ENCODE measurements at places on chromosomes 6 and 20.

GRCh38 chr6:87907521-87907920, 140.1 kb upstream of the SPACA1 start:
- DNase-seq, result peak; percentile 78

DNA sequence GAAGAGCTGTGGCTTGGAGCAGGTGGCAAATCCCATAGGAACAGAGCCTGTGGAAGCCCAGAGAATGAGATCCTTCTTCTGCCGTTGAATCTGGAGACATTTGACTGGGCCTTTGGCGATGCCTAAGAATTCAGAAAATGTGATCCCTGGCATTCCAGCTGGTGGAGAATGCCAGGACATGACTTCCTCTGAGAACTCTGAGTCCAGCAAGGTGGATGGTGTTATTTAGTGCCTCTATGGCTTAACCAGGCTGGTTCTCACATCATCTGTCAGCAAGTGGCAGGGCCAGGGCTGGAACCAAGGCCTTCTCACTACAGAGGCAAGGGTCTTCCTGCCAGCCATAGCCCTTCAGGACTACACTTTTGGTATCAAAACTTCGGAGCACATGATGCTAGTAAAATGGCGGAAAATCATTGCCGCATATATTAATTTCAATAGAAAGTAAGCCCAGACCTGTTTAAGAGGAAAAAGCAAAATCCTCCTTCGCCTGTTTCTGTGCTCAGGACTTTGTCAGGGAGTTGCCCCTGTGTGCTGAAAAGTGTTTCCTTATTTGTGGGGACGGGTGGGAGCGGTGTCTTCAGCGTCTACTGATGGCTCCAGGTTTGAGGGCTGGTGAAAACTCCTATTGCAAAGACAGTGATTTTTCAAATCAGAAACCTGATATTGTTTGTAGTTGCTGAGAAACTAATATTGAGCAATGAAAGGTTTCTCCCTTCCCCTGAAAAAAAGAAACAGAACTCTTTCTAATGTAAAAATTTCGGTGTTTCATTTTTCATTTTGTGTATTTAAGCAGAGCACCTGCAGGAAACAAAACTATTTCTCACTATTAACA, 23.9 kb downstream of the DUSP22 start:
- no peak for DNase-seq

DNA sequence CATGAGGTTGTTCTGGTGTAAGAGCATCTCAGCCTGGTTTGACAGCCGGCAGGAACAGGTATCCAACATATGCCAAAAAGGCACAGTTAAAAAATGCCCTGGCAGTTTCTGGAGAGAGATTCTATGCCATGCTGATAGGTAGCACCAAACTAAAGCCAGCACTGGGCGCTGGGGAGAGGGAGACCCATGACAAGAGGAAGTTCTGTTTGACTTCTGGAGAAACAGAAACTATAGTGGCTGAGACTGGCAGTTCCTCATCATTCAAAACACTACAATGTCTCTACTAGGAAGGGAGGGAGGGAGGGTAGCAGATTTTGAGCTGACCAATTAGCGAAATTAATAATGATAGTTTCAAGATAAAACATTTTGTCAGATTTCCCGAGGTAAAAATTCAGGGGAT, 174.1 kb downstream of the ADAT2 start:
- DNase-seq, result no peak

DNA sequence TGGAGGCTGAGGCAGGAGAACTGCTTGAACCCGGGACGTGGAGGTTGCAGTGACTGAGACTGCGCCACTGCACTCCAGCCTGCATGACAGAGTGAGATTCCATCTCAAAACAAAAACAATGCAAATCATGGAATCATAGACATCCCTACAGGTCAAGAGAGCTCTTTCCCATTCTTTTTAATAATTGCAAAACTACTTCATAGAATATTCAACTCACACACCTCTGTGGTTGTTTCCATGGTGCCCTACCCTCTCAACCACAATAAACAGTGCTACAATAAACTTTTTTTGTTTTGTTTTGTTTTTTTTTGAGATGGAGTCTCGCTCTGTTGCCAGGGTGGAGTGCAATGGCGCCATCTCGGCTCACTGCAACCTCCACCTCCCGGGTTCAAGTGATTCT, 11.8 kb upstream of the ADNP start:
- no peak for DNase-seq

DNA sequence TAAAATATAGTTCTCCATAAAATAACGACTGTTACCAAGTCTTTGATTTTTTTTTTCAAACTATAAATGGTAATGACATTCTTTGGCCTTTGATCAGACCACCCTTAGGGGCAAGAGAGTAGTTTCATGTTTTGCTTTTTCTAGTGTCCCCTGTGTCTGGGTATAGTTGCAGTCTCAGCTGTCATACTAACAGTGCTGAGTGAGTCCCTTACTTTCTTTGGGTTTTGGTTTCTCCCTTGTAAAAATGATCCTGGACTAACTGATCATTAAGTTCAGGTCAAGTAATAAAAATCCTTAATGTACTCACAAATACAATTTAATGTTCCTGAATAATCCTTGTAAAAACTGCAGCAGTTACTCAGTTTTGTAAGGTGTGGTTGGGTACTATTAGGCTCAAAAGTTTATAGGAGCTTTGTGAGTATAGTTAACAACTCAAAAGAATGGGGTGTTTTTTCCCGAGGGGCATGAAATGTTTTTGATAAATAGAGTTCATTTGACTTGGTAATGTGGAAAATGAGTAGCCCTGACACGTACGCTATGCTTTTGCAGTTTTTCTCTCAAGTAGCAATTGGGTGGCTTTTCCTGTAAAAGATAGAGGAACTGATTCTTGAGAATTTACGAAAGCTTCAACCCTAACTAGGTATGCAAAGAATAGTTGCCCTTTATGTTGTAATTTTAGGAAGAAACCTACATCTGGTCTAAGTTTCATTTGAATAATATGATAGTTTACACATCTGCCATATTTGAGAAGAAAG, 6.2 kb downstream of the PTPN1 start:
- DNase-seq, result no peak

DNA sequence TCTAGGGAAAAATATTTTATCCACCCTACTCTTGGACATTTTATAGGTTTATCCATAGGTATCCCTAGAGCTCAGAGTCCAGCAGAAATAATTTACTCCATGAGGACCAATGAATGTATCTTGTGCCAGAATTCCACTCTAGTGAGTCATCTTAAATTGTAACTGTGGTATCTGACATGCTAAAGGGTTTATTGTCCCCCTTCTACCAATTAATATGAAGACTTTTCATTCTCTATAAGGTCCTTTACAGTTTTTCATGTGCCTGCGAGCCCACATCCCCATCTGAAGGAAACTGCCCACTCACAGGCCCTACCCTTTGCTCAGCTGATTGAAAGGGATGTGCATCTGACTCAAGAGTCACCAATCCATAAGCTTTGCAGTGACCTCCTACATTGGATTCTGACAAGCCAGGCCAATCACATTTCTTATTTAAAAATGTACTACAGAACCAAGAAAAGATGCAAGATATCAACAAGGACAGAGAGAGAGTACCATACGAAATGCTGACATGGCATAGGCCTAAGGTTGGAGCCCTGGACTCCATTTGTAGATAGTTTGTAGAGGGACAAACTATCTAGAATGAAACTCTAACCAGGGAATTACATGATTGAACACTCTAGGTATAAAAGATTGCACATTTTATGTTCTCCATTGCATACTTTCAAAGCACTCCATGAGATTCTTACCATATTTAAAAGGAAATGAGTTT, 93.4 kb upstream of the DEFB112 start:
- DNase-seq, result no peak

DNA sequence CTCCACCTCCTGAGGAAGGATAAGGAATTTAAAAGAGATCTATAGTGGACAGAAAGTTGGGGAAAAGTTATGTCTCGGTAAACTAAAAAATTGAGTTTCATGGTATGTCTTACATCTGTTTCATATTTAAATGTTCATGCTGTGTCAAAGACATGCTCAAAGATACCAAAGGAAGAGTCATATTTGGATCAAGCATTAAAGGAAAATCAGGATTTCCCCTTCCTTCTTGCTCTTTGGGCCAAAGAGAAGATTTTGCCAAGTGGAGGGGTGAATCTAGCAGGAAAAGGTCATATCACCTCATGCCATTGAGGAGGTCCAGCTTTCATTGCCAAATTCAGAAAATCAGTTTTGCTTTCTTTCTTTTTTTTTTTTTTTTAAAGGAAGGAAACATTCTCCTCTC, 192.4 kb downstream of the OGFRL1 start:
- no peak for DNase-seq

GRCh38 chr6:115729036-115729435, 331.7 kb downstream of the FRK start:
- DNase-seq, result no peak

DNA sequence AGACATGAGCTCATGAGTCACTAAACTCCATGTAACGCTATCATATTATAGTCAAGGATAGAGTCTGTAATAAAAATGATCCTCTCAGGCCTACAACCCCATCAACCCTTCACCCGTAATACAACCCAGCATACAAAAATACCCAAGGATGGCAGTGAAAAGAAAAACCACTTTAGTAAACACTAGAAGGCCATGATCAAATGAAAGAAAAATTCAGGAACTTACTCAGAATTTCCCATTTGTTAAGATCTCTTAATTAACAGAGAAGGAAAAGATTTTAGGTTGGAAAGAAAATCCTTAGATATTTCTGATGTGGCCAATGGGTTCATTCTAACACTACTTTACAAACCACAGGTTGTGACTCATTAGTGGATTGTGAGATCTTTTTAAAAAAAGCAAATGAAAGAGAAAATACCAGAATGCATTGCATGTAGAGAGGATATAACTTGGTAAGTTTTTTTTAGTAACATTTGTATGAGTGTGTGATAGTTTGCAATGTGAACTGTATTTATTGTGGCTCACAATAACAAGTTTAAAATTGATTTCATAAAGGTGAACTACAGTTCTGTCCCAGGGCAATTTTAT, 8.0 kb upstream of the UBE2J1 start:
- DNase-seq, result no peak

GRCh38 chr20:10304471-10305046, 85.9 kb downstream of the SNAP25 start:
- no peak for DNase-seq

GRCh38 chr20:48737434-48738093, 90.2 kb downstream of the PREX1 start:
- DNase-seq, result no peak
